ENCODE measurements at places on chromosomes 3 and 15.

GRCh38 chr15:59519329-59519728 is 81.3 kb downstream of the FAM81A start:
- DNase-seq: no peak

DNA sequence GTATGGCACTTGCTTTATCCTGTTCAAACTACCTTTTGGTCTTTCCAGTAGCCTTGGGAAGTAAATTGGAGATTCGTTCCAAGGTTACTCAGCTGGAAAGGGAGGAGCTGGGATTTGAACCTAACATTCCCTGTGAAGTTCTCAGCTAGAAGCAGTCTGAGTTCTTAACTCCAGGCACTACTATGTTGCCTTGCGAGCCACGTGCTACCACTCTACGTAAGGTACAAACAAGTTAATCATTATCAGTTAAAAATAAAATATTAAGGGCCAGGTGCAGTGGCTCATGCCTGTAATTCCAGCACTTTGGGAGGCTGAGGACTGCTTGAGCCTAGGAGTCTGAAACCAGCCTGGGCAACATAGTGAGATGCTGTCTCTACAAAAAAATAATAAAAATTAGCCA is 30.7 kb upstream of the CDCP1 start:
- no peak for DNase-seq

GRCh38 chr15:25734680-25735355 is 128.3 kb downstream of the ATP10A start:
- no peak for DNase-seq

DNA sequence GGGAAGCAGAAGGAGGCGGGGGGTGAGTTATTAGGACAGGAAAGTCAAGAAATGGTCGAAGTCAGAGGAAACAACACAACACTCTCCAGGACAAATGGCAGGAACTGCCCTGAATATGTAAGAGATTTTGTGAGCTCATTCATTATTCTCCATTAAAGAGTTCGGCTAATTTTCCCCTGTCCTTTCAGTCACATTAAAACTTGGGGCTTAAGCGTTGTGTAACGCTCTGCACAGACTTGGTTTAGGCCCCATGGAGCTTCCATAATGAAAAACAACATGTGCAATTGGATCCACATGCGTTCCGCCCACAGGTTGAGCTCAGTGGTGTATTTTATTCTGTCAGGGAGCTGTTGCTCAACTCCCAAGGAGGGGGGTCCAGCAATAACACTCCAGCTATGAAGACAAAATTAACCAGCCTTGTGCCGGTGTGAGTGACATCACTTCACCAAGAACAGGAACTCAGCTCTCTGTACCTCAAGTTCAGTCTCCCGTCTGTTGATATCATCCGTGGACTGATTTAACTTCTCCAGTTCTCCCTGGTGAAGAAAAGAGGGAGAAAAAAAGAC is 2.3 kb downstream of the SH3BP5 start:
- DNase-seq: no peak

DNA sequence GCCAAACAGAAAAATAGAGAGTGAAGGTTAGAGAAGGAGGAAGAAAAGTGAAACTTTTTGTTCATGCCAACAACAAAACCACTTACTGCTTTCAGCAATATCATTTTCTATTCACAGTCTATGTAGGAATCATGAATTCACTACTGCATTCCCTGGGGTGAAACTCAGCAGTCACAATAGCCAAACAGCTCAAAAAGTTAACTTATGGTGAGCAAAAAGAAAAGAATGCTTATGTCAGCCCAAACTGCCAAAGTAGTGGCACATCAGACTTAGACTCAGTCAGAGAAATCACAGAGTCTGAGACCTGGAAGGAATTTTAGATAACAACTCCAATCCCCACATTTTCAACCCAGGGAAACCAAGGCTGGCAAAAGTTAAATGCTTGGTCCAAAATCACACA is 238.7 kb upstream of the TMCO5A start:
- DNase-seq: no peak

DNA sequence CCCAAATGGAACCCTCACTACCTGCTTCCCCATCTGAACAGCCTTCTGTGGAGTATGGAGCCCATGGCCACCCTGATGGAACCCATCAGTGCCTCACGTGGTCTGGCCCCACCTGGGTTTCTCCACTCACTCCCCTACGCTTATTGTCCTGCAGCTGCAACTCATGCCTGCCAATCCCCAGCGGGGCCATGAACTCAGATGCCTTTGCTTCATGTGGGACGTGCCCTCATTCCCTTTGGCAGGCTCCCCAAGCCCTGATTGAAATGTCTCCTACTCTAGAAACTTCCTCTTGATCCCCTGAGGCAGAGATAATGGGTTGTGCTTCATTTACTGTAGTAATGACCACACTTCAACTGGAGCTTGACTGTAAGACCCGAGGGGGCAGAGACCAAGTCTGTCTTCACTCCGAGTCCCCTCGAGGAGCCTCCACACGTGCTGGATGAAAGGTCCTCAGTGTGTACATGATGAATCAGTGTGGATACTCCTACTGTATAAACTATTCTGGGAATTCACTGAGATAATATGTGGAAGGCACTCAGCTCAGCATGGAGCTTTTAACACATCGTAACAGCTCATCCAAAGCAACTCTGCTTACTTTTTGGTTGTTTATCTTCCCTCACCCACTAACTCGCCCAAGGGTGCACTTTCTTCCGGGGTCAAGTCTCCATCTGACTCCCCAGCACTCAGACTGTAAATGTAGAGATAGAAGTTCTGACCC is 232.8 kb upstream of the BHLHE40 start:
- DNase-seq: no peak

- no peak for DNase-seq
Measured at GRCh38 chr3:172065527-172065926, 26.1 kb downstream of the FNDC3B start.

- DNase-seq: no peak
Measured at GRCh38 chr3:178507507-178508442, 28.5 kb upstream of the KCNMB2 start.

DNA sequence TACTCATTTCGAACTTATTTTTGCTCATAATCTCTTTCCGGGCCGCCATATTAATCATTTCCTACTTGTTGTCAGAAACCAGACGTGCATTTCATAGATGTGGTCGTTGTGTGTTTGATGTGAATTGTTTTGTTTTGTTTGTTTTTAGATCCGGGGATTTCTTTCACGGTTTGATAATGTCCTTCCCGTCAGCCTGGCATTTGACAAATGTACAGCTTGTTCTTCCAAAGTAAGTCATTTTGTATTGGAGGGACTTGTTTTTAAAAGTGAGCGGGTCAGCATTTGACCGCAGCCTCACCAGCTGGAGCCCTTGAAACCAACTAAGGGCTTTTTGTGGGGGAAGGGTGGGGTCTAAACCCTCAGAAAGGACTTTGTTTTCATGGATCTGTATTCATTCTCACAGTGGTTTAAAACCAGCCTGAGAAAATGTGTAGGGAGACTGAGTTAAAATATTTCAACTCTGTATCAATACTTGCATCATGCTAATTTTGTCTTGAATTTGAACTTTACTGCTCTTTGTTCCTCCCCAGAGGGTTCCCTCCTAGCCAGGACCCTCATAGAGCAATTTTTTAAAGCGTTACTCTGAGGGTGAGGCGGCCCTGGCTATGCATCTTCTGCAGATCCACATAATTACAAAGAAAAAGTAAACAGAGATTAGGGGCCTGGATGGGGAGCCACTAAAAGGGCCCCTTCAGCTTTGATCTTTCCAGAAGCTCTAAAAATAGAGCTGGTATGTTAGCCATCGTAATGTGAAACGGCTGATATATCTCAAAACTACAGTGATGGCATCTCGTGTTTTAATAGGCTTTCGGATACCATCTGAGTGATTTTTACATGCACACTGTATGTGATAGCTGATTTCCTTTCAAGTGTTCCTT is 107.9 kb downstream of the ATG7 start:
- DNase-seq: no peak

GRCh38 chr3:98900265-98901118 is 1.0 kb downstream of the DCBLD2 start:
- no peak for DNase-seq

GRCh38 chr15:62457100-62457499 is 292.0 kb upstream of the C2CD4B start:
- no peak for DNase-seq

DNA sequence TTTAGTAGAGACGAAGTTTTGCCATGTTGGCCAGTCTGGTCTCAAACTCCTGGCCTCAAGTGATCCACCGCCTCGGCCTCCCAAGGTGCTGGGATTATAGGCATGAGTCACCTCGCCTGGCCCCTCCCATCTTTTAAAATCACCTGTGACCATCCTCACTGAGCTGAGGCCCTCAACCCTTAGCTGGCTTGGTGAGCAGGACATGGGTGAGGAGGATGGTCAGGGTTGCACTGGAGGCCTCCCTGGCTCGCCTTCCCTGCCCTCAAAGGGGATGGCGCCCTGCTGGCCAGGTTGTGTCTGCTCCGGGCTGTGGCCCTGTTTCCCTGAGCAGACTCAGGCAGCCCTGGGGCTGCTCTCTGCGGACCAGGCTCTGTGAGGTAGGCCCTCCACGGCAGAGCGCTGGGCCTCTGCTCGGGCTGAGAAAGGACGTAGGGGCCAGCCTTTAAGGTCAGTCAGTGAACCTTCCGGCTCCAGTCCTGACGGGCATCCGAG is 33.7 kb downstream of the SYNM start:
- no peak for DNase-seq

DNA sequence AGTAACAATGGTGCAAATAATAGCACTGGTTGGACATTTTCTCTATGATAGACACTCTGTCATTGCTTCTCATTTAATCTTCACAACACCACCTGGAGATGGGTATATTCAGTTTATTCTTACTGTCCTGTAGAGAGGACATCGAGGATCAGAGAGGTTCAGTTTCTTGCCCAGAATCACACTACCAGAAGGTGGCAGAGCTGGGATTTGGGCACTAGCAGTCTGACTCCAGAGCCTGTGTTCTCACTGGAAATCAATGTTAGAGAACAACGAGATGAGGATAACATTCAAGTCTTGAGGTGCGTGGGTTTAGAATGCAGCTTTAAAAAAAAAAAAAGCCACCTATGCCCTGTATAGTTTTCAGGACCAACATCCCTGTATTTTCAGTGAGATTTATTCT is 127.8 kb downstream of the SYNPR start:
- DNase-seq: no peak

- DNase-seq: no peak
Measured at GRCh38 chr15:27958911-27959578, 140.1 kb downstream of the OCA2 start.

GRCh38 chr3:46846624-46847542 is 16.4 kb downstream of the MYL3 start:
- no peak for DNase-seq

- DNase-seq: no peak
Measured at GRCh38 chr3:124888482-124889441, 1.6 kb upstream of the ITGB5 start.

DNA sequence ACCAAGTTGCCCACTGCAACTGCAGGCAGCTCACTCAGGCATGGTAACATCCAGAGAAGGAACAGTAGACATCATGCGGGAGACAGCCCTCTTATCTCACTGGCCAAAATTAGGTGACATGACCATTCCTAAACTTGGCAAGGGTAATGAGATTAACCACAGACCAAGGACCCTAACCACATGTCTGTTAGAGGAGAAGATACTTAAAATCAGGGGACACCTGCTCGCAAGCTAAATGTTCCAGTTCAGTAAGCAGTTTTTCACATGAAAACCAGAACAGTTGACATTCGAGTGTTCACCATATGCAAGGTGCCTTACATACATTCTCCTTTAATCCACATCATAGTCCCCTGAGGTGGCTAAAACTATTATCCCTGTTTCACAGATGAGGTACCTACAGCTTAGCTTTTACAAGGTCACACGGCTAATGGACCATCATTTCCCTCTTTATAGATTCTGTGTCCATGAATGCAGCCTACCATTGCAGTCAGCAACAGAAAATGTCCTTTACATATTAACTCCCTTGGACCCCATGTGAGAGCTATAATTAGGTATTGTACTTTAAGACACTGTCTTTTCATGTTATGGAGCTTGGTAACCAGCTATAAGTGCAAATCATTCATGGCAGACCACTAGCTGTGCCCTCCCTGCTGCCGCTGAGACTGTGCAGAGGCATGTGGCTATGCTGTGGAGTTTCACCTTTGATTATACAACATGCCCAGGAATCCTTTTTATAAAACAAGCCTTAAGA is 154.1 kb downstream of the LIPC start:
- DNase-seq: no peak

DNA sequence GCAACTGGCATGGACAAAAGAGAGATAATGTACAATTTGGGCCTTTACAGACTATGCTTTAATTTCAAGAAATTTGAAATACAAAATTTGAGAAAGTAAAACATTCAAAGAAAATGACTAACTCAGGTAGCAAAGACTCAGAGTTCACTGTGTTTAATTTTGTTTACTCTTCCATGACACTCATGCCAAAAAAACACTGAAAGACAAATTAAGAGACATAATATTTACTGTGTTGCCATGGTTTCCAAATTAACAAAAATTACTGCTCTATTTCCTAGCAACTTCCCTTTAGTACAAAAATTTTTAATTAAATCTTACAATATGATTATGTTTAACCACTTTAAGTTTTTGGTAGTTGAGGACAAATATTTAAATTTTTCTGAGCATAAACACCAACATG is 29.6 kb downstream of the LRRFIP2 start:
- DNase-seq: no peak

GRCh38 chr15:66713843-66714508 is 11.9 kb downstream of the SMAD6 start:
- DNase-seq: no peak

GRCh38 chr3:48945891-48946549 is 27.4 kb downstream of the ARIH2 start:
- DNase-seq: no peak

DNA sequence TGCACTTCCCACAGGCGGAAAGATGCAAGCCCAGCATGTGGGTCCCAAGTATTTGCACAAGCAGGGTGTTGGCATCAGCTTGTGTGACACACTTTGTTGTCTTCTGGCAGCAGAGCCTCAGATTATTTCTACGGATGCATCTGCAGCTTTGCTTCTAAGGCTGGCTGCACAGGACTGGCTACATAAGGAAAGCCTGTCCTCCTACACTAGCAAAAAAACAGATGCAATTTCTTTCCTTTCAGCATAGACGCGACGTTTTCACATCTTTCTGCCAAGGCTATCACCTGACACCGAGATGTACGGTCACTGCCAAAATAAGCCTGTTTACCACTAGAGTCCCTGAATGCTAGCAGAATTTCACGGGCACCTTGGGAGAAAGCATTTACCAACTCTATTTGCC is 13.5 kb downstream of the MRPS11 start:
- no peak for DNase-seq

DNA sequence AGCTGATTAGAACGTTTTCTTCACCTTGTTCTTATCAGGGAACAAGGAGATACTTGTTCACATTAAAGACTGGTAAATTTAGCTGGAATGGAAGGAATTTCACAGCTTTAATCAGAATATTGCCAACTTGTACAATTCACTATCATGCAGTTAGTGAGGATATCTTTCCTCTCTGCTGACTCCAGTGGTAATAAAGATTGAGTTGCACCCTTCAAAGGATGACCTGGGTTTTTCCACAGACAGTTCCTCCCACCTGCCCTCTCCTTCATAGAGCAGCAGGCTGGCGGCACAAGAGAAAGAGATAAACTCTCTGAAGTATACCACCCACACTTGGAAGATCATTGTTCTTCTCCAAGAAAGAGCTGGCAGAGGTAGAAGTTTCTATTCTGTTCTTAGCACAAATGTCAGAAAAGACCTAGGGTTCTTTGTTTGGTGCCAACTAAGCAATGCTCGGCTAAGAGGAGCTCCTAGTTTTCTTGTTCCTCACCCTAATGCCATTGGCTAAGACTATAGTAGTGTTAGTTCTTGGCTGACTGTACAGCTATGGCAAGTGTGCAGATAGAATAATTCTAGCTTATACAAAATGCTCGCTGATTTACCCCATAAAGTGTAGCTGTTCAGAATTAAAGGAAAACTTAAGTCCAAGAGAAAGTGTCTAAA is 169.1 kb downstream of the CLSTN2 start:
- no peak for DNase-seq

Measured in NCI-H1048 (cell line).